Activated CD8-positive, alpha-beta T cell treated with anti-CD3 and anti-CD28 coated beads for 36 hours (primary cell): ENCODE measurements at places on chromosomes 2 and 18. TPM values are rescaled to one million over a fixed set of nuclear protein-coding genes. Genes with fewer than 3 reads are reported as not detected.

Gene HTR2B
- not detected for total RNA-seq

Gene MPP4
- not detected for total RNA-seq

Gene LRRTM4
- total RNA-seq, result not detected

GRCh38 chr2:16093639-16094529, 153.5 kb downstream of the MYCN start:
- DNase-seq, result no peak

- no peak for DNase-seq
Measured at GRCh38 chr2:10530607-10531239, 82.6 kb upstream of the ODC1 start.
